ENCODE measurements at places on chromosomes 4 and X.

- no peak for DNase-seq
Observed at GRCh38 chr4:77358315-77358928, 201.4 kb downstream of the CCNG2 start.

DNA sequence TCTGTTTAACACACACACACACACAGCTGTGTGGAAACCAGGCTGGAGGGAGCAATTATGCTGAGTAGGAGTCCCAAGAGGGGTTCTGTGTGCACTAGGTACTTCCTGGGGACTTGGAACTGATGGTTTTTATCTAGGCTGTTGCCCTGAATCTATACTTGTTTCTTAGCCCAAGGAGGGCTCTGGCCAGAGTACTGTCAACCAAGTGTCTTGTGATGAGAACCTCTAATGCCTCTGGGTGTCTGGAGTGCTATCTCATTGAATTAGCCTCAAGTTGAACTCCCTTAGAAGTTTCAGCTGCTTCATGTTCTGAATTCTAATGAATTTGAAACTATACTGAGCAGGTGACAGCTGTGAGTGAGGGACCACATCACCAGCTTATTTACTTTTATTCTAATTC lies 16.6 kb downstream of the ARHGAP24 start:
- no peak for DNase-seq

DNA sequence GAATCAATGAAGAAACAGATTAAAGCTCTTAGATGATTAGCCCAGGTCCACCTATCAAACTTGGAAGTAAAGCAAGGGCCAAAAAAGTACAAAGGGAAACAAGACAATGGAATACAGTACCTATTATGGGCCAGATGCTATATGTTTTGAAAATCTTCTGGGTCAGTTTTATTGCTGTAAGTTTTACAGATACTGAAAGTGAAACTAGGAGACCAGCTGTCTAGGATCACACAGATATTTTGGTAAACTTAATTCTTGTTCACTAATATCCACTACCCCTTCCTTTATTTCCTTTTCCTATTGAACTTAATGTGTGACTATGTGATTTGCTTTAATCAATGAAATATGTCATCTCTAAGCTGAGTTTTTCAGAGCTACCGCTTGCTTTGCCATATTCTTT lies 505.4 kb upstream of the PITX2 start:
- DNase-seq: no peak

GRCh38 chrX:134365904-134366303 lies 94.1 kb upstream of the HPRT1 start:
- DNase-seq: no peak

DNA sequence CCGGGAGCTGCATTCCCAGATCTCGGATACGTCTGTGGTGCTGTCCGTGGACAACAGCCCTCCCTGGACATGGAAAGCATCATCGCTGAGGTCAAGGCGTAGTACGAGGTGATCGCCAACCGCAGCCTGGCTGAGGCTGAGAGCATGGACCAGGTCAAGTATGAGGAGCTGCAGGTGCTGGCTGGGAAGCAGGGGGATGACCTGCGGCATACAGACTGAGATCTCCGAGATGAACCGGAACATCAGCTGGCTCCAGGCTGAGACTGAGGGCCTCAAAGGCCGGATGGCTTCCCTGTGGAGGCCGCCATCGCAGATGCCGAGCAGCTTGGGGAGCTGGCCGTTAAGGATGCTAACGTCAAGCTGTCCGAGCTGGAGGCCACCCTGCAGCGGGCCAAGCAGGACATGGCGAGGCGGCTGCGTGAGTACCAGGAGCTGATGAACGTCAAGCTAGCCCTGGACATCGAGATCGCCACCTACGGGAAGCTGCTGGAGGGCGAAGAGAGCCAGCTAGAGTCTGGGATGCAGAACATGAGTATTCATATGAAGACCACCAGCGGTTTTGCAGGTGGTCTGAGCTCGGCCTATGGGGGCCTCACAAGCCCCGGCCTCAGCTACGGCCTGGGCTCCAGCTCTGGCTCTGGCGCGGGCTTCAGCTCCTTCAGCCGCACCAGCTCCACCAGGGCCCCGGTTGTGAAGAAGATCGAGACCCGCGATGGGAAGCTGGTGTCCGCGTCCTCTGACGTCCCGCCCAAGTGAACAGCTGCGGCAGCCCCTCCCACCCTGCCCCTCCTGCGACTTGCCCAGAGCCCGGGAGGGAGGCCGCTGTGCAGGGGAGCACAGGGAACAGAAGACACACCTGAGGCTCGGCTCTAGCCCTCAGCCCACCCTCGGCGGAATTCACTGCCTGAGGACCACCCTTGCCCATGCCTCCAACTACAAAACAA lies 29.4 kb upstream of the GABRA3 start:
- no peak for DNase-seq

GRCh38 chrX:24902806-24903205 lies 113.0 kb downstream of the ARX start:
- no peak for DNase-seq

- no peak for DNase-seq
Observed at GRCh38 chr4:11650801-11651596, 222.3 kb upstream of the HS3ST1 start.

GRCh38 chrX:10677490-10677889 lies 57.1 kb upstream of the MID1 start:
- DNase-seq: no peak

DNA sequence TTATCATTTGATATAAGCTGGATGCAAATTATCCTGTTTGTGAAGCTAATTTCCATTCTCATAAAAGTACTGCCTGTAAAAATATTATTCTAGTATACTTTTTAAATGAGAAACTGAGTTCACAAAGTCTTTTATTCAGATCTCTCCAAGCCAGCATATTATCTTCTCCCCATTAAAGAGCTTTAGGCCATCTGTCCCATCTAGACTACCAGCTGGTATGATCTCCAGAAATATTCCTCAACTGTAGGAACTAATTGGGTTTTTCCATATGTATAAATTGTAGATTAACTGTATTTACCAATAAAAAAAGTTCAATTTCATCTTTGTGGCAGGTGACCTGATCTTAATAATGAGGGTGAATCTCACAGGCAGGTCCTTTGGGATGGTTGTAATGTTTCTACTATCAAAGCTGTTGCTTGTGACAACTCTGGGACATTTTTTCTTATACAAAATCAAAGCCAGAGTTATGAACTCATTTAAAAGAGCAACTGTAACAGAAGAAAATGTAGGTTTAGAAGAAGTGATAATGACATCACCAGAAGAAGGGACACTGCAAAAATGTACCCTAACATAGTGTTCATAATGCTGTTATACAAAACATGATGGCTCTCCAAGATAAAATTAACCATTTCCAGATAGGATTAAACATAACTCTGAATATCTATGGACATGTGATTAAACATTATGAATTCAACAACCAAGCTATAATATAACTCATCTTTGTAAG lies 132.8 kb downstream of the KCNIP4 start:
- DNase-seq: no peak

DNA sequence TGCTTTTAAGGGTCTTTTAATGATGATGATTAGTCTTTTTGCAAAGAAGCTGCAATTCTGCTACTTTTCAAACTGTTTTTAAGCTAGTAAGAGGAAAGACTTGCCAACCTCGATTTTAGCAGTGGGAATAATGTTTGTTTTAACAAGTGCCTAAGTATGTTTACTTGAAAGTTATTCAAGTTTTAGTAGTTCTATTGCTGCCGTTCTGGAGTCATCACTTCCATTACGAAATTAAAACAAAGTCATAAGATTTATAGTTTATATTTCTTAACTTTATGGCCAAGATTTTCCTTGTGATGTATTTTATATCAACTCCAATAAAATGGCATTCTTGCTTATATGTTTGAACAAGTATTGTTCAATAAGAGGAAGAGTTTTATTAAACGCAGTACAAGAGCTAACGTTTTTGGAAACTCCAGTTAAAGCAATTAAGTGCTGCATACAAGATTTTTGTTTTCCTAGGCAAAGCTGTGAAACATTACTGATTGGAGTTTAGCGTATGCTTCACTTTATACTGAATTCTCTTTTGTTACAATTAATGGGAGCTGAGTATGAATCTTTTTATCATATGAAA lies 211.3 kb downstream of the TENM3 start:
- no peak for DNase-seq

GRCh38 chr4:78481180-78481579 lies 70.4 kb upstream of the ANXA3 start:
- DNase-seq: no peak

DNA sequence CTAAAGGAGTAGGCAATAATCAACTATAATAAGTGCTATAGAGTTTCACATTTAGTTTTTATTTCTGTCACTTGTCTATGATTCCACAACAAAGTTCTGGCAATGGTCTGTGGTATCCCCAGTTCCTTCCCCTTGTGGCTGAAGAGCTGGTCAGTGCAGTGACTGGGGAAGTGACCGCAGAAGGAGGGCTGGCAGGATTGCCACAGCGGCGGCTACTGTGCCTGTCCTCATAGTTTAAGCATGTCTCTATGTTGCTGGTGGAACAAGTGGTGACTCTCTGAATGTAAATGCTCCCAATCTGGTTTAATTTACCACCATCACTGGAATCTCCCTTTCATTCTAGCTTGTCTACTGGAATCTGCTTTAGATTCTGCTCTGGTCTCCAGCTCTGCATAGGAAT lies 170.6 kb upstream of the GK2 start:
- no peak for DNase-seq

DNA sequence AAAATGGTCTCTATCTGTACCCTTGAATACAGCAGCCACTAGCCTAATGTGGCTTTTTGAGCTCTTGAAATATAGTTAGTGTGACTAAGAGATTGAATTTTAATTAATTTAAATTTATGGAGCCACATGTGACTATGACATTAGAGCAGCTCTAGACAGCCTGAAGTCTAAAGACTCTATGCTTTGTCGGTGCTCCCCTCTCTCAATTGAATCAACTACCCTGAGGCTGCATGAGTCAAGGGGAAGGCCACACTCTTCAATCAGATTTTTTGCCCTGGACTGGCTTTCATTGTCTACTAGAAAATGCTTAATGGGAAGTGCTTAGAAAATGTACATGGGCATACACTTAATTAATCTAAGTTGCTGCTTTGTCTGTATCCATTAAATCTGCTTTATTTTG lies 11.7 kb downstream of the TLR7 start:
- DNase-seq: no peak

GRCh38 chr4:52894443-52894842 lies 32.3 kb downstream of the RASL11B start:
- DNase-seq: no peak

GRCh38 chr4:48683784-48684666 lies 96.1 kb downstream of the FRYL start:
- no peak for DNase-seq

DNA sequence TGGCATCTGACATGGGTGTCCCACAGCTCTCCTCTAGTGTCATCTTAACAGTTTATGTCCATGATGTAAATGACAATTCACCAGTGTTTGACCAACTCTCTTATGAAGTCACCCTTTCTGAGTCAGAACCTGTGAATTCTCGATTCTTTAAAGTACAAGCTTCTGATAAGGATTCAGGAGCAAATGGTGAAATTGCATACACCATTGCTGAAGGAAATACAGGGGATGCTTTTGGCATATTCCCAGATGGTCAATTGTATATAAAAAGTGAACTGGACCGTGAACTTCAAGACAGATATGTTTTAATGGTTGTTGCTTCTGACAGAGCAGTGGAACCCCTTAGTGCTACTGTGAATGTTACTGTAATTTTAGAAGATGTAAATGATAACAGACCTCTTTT lies 4.6 kb downstream of the FAT4 start:
- DNase-seq: no peak

DNA sequence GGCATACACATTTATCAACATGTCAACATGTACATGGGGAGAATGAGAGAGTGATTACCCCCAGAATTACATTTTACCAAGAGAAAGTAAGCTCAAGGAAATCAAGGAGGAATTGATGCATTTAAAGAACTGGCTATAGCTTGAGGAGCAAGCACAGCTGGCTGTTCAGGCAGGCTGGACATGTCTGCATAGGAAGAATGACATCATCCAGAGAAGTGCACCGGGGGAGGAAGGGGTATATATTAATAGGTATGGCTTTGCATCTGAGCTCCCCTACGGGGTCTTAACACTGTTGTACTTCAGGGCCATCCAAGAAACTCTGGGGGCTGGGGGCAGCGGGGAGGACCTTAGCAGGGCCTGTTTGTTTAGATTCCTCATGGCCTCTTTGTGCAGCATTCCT lies 222.4 kb upstream of the VCX start:
- DNase-seq: no peak

DNA sequence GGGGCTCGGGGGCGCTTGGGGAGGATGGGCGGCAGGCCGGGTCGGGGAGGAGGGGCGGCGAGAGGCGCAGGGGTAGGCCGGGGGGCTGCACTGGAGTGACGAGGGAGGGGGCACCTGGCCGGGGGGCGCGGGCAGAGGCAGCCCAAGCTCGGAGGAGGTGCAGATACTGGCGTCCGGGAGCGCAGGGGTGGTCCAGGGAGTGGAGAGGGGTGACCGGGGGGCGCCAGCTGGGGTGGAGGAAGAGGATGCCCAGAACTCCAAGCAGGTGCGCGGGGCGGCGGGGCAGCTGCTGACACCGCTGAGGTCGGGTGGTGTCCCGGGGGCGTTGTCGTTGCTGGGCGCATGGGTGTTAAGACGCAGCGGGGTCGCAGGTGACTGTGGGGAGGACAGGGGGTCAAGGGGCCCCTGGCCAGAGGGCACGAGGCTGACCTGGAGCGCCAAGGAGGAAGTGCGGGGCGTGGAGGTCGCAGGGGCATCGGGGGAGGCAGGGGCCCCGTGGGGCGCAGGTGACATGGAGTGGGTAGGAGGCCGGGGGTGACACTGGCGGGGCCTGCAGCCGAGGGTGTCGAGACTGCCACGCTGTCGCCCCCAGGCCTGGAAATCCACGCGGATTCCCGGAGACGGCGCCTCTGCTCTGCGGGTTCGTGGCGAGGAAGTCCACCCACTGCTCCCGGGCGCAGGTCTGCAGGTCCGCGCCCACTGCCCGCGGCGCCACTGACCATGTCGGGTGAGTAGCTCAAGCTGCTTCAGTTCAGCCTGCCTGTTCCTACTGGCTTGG lies 928 bp downstream of the GYG2 start:
- no peak for DNase-seq

DNA sequence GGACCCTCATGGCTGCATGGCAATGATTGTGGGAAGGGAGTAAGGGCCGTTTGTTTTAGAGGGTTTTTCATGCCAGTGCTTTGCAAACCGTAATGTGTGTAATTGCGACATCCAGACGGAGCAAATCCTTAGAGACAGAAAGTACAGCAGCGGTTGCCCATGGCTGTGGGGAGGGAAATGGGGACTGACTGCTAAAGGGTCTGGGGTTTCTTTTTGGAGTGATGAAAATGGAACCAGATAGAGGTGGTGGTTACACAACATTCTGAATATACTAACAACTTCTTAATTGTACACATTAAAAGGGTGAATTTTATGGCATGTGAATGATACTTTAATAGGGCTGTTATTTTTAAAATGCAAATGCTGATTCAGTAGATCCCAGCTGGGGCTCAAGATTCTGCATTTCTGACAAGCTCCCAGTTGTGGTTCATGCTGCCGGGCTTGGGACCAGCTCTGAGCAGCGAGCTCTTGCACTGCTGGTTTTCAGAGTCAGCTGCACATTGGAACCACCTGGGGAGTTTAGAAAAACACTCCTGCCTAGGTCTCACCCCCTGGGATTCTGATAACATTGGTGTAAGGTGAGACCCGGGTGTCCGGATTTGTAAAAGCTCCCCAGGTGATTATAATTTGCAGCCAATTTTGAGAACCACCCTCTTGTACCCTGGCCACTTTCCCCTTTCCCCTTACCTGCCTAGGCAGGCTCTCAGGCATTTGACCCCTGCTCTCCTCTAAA lies 47.7 kb downstream of the PRPS1 start:
- DNase-seq: no peak

GRCh38 chr4:3424522-3425095 lies 17.2 kb upstream of the HGFAC start:
- no peak for DNase-seq

GRCh38 chrX:66233209-66233608 lies 69.2 kb downstream of the HEPH start:
- DNase-seq: no peak

GRCh38 chr4:148273501-148273986 lies 168.7 kb downstream of the NR3C2 start:
- peak; percentile 36 for DNase-seq

Data from left ventricle myocardium inferior (tissue), 1 donor.